Breast epithelium (tissue), 4 donors: ENCODE measurements at places on chromosomes 2 and 18. TPM values are rescaled to one million over a fixed set of nuclear protein-coding genes. Genes with fewer than 3 reads are reported as not detected.

VWC2L gene
- not detected for total RNA-seq

KCNS3 gene
- 16.0 TPM for total RNA-seq

TMEM247 gene
- not detected for total RNA-seq

CRYGC gene
- not detected for total RNA-seq

RAB27B gene
- total RNA-seq: 1.1 TPM

REG3A gene
- total RNA-seq: not detected

RAB6D gene
- not detected for total RNA-seq

FEV gene
- total RNA-seq: not detected

SMAD2 gene
- total RNA-seq: 101 TPM

GRCh38 chr18:37529863-37530262 lies 35.7 kb downstream of the CELF4 start:
- DNase-seq: no peak

GRCh38 chr2:145186303-145186702 lies 666.4 kb upstream of the ZEB2 start:
- no peak for DNase-seq

DNA sequence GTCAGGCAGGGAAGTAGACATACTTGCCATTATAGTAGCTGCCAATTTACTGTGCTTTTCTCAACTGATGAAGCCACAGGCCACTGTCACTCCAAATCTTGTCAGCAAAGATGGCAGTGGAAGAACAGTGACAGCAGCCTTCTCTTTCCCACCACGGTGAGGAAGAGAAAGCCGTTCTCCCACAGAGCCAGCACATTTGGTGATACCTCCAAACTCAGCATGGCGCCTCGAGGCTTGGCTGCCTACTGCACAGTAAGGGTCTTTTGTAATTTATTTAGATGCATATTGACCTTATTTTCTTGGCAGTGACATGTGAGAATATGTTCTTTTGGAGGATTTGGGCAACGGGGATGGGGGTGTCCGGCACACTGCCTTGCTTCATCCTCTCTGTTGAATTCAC lies 117.2 kb upstream of the CDH20 start:
- no peak for DNase-seq

GRCh38 chr2:148282201-148282600 lies 261.3 kb downstream of the MBD5 start:
- DNase-seq: no peak

DNA sequence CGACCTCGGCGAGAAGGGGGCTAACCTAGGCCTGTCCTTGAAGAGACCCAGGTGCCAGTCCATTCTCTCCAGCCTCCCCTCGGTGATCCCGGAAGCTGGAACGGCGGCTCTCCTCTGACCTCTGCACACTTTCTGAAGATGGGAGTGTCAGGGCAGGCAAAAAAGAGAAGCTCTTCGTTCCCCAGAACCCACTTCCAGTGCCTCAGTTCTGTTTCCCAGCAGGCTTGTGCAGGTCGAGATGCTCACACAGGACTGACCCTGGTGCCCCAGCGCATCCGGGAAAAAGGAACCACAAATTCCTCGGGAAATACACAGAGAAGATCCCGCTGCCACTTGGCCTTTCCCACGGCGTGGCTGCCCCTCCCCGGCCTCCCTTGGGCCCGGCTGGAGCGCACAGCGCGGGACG lies 681 bp upstream of the PTPN18 start:
- DNase-seq: no peak

DNA sequence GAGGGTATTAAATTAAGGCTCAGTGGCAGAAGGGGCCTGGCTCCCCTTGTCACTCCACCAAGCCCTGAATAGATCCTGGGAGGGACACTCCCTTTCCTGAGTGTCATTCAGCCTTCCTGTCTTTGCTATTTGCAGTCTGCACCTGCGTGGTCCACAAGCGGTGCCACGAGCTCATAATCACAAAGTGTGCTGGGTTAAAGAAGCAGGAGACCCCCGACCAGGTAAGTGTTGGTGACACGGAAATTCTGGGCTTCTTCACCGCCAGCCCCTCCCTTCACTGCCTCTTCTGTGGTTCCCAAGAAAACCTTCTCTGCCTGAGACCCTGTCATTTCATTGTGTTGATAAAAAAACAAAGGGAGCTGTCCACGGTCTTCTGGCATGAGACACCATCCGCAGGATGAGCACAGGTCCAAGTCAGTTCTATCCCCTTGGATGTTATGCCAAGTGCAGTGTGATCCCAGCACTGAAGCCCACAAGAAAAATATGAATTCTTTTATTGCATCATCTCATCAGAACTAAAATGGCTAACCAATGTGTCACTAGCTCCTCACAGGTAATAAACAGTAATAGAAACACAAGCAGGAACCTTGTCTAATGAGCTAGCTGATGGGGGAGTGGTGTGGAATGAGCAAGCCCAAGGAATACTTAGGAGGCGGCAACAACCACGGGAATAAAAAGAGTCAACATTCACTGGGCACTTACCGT lies 316.9 kb upstream of the EPAS1 start:
- DNase-seq: no peak

GRCh38 chr18:45958730-45959129 lies 8.4 kb downstream of the EPG5 start:
- no peak for DNase-seq

GRCh38 chr2:167756446-167756845 lies 490.9 kb downstream of the STK39 start:
- DNase-seq: no peak

- DNase-seq: no peak
Observed at GRCh38 chr2:118091140-118091478, 2.8 kb downstream of the INSIG2 start.

DNA sequence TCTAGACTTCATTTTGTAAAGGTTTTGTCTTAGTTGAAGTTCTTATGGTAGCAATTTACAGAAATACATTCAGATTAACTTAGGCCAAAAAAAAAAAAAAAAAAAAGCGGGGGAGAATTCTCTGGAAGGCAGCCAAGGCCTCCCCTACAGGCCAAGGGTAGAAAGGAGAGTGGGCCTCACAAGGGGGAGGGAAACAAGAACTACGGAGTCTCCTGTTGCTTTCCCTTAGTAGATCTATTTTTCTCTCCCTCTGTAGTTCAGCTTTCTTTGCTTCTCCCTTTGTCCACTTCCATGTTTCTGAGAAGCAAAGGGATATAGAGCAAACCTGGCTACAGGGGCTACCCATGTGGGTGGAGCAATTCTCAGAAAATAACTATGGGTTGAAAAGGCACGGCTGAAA lies 2.4 kb upstream of the STK11IP start:
- DNase-seq: no peak

- DNase-seq: no peak
Observed at GRCh38 chr18:23743733-23744333, 54.6 kb downstream of the LAMA3 start.

GRCh38 chr2:112725545-112726457 lies 5.0 kb downstream of the NT5DC4 start:
- DNase-seq: no peak

- DNase-seq: no peak
Observed at GRCh38 chr2:121564905-121565304, 34.2 kb downstream of the RNU4ATAC start.

GRCh38 chr2:85410584-85411404 lies 628 bp upstream of the CAPG start:
- DNase-seq: no peak

GRCh38 chr2:224870341-224870740 lies 154.2 kb upstream of the CCDC195 start:
- DNase-seq: no peak

DNA sequence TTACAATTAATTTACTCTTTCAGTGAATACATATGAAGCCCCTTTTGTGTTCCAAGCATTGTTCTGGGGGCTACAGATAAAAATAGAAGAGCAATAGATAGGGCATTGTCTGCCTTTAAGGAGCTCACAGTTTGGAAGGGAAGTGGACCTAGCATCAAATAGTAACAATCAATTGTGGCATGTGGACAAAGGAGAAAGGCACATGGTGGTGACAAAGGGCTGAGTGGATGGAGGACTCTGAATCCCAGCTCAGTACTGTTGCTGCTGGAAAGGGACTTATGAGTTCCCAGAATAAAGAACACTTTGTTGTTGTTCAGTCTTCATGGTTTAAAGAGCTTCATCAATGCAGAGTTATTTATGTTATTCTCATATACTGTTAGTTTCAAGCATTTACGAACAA lies 217.7 kb downstream of the HRH4 start:
- no peak for DNase-seq

DNA sequence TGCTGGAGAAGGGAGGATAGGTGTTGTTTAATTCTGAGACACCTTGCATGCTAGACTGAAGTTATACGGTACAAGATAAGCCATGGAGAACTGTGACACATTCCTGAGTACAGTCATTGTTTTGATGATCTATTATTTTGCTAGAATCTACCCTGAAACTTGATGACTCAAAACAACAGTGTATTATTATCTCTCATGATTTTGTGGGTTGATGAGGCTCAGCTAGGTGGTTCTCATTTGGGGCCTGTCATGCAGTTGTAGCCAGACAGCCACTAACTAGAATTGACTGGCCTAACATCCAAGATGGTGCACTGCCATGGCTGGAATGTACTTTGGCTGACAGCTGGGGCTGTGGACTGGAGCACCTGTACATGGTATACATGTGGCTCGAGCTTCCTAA lies 5.4 kb upstream of the IL1R1 start:
- DNase-seq: no peak

DNA sequence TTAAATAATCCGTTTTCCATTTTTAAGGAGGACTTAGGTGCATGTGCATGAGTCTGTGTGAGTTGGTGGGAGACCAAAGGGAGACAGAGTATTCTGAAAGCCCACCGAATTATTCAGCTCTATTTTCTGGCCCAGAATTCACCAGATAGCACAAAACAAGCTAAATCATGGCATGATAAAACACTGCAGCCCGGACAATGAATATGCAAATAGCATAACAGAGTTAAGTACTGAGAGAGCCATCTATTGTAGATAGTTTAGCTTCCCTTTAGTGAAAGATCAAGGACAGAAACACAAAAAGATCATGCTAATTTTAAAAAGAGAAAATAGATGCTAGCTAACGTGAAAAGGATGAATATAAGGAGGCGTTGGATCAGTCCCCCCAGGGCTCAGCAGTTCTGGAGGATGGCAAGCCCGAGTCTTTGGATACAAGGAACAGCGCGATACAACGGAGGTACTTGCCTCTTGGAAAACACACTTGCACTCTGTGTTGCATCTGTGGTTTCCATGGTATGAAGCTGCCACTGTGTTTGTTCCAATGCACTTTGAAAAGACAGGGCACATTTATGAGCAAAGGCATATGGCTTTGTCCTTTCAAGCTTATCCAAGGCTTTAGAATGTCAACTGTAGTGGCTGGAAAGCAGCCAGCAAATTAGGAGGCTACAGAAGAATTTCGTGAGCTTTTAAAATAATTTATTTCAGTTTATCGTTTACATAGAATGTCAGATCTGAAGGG lies 119.9 kb downstream of the LYPD1 start:
- DNase-seq: no peak

DNA sequence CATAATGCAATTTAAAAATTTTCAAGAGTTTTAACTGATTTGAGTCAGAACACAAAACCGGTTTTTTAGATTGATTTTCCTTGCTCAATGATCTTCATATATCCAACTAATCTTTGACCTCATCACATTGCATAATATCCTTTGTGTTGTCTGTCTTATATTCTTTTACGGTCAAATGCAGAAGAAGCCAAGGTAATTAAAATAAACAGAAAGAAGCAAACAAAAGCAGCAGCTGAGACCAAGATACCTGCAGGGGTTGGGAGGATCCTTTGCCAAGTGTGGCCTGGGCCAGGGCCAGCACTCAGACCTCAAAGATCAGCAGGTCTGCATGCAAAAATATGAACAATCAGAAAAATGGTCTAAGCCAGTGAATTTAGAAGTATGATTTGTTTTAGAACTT lies 428.9 kb upstream of the NETO1 start:
- DNase-seq: peak; percentile 57

GRCh38 chr2:202056611-202057010 lies 16.4 kb upstream of the KIAA2012 start:
- DNase-seq: no peak

DNA sequence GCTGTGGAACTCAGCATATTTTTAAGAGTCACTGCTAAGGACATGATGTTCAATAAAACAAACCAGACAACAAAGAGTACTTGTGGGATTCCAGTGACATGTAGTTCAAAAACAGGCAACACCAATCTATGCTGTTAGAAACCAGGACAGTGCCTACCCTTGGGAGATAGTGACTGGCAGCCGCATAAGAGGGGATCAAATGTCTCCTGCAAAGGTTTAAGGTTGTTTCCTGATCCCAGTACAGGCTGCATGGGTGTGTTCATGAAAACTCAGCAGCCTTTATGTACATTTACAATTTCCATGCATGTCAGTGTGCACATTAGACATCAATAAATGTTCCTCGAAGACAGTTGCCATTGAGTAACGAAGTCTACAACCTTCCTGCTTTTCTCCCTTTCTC lies 183.8 kb downstream of the PID1 start:
- DNase-seq: no peak

GRCh38 chr2:946073-946948 lies 4.3 kb upstream of the SNTG2 start:
- no peak for DNase-seq
